Colonic mucosa (tissue), 4 donors: ENCODE measurements at places on chromosomes 3 and 15. TPM values are rescaled to one million over a fixed set of nuclear protein-coding genes. Genes with fewer than 3 reads are reported as not detected.

GRCh38 chr15:99131441-99132023 is 26.7 kb downstream of the SYNM start:
- H3K27ac ChIP-seq: no peak overlapping the region
- H3K4me1 ChIP-seq: no peaks in the 10 kb centered on the region
- DNase-seq: no peak
- H3K4me3 ChIP-seq: no peak overlapping the region
- no peaks in the 10 kb centered on the region for H3K36me3 ChIP-seq

Gene ITIH1
- total RNA-seq: 0.91 TPM

Gene EOMES
- total RNA-seq: 0.20 TPM

Gene SLC24A5
- not detected for total RNA-seq

Gene NRG4
- 1.1 TPM for total RNA-seq

Gene SLC2A2
- 0.27 TPM for total RNA-seq
